ENCODE measurements at places on chromosomes 7 and 10.

GRCh38 chr7:38539477-38540081, 91.6 kb downstream of the AMPH start:
- DNase-seq, result no peak

DNA sequence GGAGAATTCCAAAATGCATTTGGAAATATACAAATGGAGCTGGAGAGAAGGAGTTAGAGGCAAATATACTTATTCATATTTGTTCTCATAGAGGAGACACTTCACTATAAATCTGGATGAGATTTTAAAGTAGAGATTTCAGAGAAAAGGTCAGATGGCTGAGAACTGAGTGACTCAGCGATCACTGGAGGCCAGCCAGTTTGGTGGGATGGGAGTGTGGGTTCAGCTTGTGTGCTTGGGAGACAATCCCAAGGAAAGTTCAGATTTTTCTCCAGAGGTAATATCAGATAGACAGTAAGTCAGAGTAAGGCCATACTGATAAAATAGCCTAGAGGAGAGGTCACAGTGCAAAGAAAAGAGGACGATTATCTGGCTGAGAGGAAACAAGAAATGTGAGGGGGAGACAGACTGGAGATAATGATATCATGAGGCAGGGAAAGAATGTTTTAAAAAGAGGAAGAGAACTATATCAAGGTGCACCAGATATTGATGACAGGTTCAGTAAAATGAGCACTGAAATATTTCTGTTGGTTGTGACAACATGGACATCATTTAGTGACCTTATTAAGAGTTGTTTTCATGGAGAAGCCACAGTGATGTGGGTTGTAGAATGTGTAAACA, 67.0 kb downstream of the MDFIC start:
- DNase-seq, result no peak

DNA sequence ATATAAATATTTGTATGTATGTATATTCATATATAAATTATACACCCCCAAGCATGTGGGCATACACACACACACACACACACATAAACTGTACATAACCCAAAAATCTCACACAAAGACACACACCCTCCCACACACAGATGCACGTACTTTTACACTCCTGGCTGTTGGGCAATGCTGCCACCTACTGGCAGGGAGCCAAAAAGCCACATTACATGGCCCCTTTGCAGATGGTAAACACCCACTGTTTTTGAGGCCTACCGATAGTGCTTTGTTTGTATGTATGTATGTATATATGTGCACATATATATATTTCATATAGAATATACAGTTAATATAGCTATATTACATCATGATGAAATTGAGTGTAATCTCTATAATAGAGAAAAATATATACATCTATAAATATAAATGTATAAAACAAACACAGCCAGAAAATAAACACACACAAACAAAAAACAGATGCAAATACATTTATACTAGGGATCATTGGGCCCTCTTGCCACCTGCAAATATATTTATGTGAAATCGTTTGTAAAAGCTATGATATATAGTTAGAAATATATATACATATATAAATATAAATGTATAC, 120.1 kb upstream of the ACBD5 start:
- peak; percentile 82 for DNase-seq

GRCh38 chr10:24886290-24886680, 66.1 kb downstream of the PRTFDC1 start:
- DNase-seq, result no peak

- no peak for DNase-seq
Measured at GRCh38 chr7:131555552-131556052, 826 bp downstream of the PODXL start.

All from femur (tissue), 1 donor.